ENCODE measurements at places on chromosomes 1 and 21.

GRCh38 chr1:41362357-41362721, 1.1 kb downstream of the FOXO6 start:
- DNase-seq, result no peak

- no peak for DNase-seq
Observed at GRCh38 chr1:160211046-160211790, 6.0 kb downstream of the PEA15 start.

DNA sequence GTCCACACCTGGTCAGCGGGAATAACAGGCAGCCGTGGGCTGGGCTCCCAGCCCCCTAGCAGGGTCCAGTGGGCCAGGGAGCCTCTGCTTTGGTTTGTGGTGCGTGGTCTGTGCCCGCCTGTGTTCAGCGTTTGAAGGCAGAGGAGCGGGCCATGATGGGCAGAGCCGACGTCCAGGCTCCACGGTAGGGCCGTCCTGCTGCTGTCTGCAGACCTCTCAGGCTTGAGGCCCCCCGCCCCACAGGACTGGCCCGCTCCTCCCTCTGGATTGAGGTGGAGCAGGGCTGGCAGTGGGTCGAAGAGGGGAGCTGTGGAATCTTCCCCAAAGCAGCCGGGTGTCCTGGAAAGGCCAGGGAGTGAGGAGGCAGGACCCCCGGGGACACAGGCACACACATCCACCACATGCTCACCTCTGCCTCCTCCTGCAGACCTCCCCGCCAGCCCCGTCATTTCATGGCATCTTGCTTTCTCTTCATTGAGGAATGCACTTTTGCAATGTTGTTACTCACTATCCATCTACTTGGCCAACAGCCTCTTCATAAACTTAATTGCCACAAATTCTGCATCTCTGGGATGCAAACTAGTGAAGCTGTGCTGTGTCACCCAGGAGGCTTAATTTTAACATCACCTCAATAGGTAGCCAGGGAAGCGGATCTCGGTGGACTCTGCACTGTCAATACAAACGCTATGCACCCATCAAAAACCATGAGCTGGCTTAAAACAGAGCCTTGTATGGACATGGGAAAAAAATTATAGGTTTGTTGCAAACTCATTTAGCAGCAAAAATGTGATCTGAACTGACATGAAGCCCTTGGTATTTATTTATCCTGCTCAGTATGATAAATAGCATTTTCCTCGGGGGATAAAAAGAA, 85.9 kb downstream of the PDE9A start:
- DNase-seq, result no peak

- no peak for DNase-seq
Observed at GRCh38 chr21:33124889-33125288, 54.9 kb downstream of the OLIG1 start.

DNA sequence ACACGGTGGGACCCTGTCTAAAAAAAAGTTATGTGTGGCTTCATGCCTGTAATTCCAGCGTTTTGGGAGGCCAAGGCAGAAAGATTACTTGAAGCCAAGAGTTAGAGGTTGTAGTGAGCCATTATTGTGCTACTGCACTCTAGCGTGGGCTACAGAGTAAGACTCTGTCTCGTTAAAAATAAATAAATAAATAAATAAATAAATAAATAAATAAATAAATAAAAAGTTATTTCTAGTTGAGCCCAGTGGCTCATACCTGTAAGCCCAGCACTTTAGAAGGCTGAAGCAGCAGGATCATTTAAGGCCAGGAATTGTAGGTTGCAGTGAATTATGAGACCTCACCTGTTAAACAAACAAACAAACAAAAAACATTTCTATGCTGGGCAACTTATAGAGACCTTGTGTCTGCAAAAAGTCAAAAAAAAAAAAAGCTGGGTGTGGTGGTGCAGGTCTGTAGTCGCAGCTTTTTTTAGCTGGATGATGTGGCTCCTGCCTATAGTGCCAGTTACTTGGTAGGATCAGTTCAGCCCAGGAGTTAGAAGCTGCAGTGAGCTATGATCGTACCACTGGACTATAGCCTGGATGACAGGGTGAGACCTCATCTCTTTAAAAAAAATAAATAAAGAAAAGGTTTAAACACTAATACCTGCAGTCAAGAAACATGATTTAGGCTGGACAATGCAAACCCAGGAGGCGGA, 25.6 kb downstream of the GON4L start:
- DNase-seq, result no peak

DNA sequence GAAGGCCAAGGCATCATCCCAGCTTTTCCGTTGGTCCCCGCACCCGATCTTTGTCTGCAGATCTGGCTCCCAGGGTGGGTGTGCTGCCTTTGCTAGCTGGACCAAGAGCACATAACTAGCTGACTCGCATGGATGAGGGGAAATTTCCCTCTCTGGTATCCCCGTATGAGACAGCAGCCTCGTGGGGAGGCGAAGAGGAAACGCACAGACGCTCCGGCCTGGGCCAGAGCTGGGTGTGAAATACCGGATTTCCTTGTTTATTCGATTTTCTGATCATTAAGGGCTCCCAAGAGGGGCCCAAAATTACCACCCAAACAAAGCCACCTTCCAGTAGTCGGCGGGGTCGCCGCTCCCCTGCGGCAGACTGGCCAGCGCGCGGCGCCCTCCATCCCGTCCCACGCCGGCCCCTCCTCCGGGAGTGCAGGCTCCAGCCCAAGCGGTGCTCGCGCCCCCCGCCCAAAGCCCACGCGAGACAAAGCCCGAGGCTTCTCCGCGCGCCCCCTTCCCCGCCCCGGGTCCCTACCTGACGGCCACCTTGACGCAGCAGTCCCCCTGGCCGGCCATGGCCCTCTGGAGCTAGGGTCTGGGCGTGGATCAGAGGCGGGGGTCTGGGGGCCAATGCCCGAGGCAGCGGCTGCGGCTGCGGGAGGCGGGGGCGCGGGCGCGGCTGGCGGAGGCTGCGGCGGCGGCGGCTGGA, 546 bp downstream of the KIF21B start:
- DNase-seq, result peak; percentile 67

GRCh38 chr1:55654171-55654570, 439.0 kb upstream of the USP24 start:
- DNase-seq, result no peak

DNA sequence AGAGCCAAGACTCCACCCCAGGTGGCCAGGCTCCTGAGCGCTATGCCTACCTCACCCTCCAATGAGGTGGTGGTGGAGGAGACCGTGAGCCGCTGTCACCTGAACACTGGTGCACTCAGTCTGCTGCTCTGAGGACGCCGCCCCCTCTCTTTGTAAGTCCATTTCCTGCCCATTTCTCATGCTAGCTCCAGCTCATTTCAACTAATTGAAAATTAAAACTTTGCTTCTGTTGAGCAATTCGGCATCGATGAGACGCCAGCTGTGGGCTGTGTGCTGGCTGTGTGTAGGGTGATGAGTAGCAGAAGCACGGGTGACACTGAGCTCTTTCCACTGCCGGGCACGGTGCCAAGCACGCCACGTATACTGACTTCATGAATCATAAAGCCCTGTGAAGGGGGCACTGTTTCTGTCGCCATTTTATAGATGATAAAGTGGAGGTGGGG, 11.2 kb downstream of the TNFRSF1B start:
- peak; percentile 96 for DNase-seq

GRCh38 chr1:89719502-89720306, 86.8 kb downstream of the LRRC8C start:
- DNase-seq, result no peak

DNA sequence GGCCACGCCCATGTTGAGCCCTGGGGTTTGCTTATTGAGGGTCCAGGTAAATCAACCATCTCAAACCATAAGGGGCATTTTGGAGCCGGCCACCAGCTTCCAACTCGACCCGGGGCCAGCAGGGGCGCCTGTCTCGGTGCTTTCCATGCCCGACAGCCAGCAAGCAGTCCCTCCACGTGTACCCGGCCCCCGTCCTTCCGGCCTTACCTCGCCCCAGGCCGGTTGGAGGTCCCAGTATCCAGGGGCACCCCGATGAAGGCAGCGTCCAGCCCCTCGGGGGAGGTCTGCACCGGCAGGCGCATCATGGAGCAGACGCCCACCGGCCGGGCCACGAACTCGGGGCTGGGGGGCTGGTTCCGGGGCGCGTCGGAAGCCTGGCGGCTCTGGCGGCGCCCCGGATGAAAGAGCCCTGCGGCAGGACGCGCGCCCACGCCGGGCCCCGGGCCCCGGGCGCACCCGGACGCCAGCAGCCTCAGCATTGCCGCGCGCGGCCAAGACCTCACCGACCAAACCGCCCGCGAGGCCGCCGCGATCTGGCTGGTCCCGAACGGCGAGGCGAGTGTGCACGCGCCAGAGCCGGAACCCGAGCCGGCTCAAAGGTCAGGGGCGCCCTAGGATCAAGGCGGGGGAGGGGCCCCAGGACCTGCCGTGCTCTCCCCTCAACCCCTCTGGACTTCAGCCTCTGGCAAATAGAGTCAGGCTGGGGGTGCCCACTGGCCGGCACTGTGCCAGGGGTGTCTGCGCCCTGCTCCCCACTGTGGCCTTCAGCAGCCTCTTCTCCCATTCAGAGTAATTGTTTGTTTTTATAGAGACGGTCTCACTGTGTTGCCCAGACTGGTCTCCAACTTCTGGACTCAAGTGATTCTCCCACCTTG, at the start of gene AGMAT:
AGMAT (minus strand) TSS at position 563 of the 875 bp plus-strand sequence; CDS start at position 479, 84 bp downstream.
- peak; percentile 81 for DNase-seq

DNA sequence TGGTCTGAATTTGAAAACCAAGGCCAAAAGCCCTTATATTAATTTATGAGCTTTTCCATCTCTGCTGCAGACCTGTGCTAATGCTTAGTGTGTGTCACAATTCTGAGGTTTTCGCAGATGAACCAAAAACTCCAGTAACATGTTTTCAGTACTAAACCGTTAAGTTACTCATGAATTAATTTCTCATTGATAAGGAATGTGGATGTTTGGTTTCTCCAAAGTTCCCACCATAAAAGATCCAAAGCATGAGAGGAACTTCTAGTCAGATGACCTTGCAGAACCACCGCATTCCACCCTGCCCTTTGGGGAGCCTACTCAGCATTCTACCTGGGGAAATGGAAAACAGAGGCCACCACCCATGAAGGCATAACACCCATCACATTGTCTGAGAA, 7.5 kb upstream of the LEPR start:
- DNase-seq, result no peak
